ENCODE measurements at places on chromosomes 13 and 19.

GRCh38 chr19:32201636-32202051 lies 143.8 kb upstream of the ZNF507 start:
- no peak for DNase-seq

DNA sequence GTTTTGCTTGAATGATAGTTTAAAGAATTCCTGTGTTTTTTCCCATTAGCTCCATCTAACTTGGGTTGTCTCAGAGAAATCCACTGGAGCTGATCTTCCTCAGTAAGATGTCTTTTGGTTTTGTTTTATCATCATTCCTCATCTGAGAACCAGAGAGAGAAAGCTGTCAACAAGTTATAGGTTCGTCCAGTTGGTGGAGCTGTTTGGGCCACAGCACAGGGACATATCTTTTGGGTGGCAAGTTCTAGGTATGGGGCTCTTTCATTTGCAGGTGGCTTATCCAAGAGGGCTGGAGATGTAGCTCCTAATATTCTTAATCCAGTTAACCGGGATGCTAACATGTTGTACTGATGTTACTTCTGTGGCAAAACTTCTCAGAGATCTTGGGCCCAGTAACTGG lies 174.2 kb downstream of the KCNRG start:
- DNase-seq: no peak

DNA sequence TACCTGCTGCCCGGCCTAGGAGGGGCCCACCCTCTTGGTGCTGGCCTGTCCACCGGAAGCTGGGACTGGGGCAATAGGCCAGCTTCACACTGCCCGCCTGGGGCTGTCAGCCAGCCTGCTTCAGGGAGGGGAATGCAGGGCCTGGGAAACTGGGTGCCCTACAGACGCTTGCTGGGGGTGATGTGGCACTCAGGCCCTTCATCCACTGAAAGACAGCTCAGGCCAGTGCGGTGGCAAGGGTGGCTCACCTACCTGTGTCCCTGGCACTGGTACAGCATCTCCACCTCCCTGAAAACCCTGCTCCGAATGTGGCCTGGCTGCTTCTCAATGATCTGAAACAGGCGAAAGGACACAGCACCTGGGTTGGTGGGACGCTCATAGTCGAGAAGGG lies 7.8 kb downstream of the MKNK2 start:
- DNase-seq: no peak

- DNase-seq: no peak
These were observed 28.4 kb upstream of the GPR183 start for GRCh38 chr13:99335603-99336002.

DNA sequence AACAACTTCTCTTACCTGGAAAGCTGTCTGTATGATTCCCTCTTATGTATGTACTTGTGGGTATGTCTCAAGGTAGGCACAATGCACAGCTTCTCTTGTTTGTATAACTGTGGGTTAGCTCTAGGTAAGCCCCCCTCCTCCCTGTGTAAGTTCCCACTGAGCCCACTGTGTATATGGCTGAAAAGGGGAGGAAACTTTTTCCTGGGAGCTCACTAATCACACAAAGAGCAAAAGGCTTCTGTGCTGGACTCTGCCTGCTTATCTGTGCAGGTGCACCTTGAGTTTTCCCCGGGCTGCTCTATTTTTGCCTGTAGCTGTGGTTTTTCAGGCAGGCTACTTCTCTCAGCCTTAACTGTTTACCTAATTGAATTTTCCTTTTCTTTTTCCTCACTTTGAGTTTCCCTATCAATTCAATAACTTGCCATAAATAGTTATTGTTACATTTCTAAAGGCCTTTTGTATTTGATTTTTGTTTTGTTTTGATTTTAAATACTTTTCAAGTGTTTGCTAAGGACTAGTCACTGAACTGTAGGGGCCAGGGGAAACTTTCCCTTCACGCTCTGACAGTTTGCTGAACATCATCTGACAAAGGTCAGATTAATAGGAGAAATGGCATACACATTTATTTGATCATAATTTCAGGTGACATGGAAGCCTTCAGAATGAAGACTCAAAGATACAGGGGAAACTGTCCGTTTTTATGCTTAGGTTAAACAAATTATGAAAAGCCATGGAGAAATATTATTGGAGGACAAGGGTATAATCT lies 423.5 kb upstream of the ATXN8OS start:
- DNase-seq: no peak

DNA sequence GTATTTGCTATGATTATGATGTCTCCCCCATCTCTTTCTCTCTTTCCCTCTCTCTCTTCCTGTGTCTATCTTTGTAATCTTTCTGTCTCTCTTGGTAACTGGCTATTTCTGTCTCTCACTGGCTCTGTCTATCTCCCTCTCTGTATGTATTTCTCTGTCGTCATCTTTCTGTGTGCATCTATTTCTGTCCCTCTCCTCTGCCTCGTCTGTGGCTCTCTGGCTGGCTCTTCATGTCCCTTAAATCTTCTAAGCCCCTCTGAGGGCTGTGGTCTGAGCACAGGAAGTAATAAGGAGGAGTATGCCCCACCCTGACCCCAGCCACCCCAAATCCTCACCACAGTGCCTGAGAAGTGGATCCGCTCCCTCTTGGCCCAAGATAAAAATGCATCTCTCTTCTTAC lies 104.4 kb downstream of the DNAJC15 start:
- no peak for DNase-seq

DNA sequence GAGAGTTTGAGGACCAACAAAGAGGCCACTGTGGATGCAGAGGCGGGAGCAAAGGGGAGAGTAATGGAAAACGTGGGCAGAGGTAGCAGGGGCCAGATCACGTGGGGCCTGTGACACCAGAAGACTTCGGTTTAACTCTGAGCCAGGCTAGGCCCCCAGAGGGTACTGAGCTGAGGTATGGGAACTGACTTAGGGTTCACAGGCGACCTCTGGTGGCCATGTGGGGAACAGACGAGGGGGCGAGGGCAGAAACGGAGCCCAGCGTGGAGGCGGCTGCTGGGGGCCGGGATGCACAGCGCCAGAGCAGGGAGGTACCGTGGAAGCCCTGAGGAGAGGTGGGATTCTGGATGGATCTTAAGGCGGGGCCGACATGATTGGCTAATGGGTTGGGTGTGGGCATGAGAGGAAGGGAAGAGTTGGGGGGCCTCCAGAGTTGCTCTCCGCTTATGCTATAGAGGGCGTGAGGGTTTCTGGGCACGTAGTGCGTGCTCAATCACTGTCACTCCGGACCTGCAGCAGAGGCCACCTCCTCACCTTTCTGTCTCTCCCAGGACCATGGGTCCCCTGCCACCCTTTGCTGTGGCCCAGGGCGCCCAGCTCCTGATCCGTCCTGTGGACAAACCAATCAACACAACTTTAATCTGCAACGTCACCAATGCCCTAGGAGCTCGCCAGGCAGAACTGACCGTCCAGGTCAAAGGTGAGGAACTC lies 13.7 kb downstream of the PVR start:
- DNase-seq: peak; percentile 34

- no peak for DNase-seq
These were observed 14.6 kb downstream of the XRCC1 start for GRCh38 chr19:43560687-43561086.

GRCh38 chr19:31340042-31341025 lies 8.9 kb downstream of the TSHZ3 start:
- DNase-seq: peak; percentile 70

DNA sequence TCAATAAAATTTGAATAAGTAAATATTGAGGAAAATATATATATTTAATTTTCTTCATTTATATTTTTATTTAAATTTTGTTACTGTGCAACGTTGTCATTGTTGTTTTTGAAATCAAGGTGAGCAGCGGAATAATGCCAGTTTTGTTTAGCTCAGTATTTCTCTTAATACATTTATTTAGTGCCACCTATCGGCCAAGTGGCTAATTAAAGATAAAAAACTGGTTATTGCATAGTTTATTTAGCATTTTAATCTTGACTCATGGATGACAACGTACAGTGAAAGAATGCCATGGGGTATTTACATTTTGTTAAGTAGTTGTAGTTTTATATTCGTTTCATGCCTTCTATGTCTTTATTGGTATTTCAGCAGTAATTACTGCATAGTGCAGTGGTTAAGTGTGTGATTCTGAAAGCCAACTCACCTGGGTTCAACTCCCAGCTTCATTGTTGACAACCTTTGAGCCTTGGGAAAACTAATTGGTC lies 265.9 kb downstream of the MYO16 start:
- peak; percentile 21 for DNase-seq

- DNase-seq: no peak
These were observed 4.3 kb downstream of the PIN1 start for GRCh38 chr19:9839415-9839814.

DNA sequence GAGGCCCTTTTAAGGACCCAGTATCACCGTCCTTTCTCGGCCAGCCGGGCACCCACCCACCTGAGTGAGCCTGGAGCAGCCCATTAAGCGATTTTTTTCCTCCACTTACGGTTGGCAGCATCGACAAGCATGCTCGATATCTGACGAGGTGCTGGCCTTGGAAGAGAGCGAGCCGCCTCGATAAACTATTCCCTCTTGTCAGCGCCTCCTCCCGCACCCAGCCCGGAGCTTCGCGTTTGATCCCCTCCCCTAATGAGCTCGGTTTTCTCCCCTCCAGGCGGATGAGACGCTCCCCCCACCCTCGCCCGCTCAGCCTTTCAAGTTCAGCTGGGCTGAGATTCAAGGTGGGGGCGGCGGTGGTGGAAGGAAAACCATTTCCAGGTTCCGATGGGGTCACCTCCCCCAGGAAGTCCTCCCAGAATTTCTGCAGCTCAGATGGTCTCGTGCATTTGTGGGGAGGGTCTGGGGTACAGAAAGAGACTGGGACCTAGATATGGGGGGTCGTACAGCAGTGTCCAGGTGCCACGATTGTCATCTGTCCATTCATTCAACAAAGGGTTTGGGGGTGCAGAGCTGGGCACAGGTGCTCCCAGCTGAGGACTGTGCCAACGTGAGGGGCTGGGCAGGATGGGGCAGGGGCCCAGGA lies 18.9 kb upstream of the ONECUT3 start:
- DNase-seq: no peak

DNA sequence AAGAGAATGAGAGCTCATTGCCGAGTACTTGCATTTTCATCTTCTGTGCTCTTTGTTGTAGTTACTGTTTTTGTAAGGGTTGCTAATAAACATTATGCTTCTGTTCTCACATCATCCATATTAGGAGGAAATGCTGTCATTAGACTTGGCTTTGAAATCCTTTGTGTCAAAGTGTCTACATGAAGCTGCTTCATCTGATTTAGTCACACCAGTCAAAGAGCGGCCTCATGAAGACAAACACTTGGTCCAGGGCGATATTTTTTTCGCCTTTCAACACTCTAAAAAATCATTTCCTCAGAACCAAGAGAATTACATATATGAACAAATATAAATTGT lies 105.0 kb downstream of the SPRY2 start:
- no peak for DNase-seq

GRCh38 chr19:6772028-6772865 lies at the start of gene VAV1:
Gene VAV1 (plus strand): TSS chr19:6772708. CDS start chr19:6772808, 100 bp downstream.
- DNase-seq: peak; percentile 78

DNA sequence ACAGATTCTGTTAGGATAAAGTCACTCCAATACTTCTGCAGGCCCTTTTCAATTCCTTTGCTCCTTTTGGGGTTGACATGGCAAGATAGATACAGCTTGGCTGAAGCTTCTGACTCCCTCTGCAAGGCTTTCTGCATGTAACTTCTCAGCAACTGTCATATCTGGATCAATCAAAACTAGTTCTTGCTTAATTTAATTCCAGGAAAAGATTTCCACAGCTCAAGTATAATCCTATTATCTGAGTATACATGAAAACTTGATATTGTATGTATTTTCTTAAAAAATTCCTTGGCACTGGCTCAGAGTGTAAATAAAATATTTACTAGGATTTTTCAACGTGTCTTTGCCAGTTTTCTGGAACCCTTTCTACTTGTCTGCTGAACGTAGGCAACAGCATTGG lies 109.6 kb downstream of the STARD13 start:
- DNase-seq: no peak

- no peak for DNase-seq
These were observed 18.0 kb upstream of the CD22 start for GRCh38 chr19:35310811-35311465.

GRCh38 chr13:30268673-30269072 lies 38.7 kb downstream of the KATNAL1 start:
- no peak for DNase-seq

DNA sequence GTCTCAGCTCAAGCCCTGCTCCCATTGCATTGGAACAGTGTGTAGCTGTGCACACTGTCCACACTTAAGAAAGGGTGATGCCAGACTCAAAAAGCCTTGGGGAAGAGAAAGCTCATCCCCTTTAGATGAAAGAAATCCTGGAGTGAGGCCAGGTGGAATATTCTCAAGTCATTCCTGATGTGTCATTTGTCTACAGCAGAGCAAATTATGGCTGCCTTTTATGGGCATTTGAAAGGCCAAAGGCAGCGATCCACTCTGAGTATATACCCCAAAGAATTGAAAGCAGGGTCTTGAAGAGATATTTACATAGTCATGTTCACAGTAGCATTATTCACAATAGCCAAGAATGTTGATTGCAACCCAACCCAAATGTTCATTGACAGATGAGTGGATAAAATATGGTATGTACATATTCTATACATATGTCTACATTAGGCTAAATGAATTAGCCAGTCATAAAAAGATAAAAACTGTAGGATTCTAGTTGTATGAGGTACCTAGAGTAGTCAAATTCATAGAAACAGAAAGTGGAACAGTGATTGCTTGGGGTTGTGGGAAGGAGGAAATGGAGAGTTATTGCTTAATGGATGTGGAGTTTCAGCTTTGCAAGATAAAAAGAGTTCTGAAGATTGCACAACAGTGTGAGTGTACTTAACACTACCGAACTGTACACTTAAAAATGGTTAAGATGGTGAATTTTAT lies 214.9 kb downstream of the KCNRG start:
- no peak for DNase-seq

- no peak for DNase-seq
These were observed 90.8 kb downstream of the SERP2 start for GRCh38 chr13:44464471-44464870.

- no peak for DNase-seq
These were observed 955.9 kb downstream of the SLITRK6 start for GRCh38 chr13:84843368-84843767.

- no peak for DNase-seq
These were observed 472.2 kb downstream of the LIG4 start for GRCh38 chr13:107743100-107743499.

DNA sequence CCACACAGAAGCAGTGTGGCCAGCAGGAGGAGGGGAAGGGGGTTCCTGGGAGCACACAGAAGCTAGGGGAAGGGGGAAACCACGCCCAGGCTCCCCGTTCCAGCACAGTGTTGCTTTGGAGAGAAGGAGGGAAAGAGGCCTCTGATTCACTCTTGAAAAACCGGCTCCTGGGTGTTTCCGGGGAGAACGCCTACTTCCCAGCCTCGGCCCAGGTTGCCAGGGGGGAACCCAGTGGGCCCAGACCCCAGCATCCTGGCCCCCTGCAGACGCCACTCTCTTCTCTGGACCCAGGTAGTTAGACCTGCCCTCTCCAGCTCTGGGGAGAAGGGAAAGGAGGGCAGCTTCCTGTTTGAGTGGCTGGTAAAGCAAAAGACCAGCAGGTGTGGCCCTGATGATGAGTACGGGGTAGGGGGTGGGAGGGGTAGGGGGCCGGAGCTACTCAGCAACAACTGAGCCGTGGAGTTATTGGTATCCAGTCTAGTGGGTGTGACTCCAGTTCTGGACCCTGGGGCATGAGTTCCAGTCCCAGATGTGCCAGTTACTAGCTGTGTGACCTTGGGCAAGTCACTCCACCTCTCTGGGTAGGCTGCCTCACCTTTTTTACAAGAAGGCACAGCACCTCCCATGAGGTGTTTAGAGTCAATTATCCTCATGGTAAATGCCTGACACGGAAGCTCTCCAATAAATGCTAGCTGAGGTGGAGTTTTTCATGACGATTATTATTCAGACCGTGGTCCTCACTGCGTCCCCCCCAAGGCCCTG lies 836 bp downstream of the GIPC1 start:
- no peak for DNase-seq
